ENCODE measurements at places on chromosomes 3 and 15.

DNA sequence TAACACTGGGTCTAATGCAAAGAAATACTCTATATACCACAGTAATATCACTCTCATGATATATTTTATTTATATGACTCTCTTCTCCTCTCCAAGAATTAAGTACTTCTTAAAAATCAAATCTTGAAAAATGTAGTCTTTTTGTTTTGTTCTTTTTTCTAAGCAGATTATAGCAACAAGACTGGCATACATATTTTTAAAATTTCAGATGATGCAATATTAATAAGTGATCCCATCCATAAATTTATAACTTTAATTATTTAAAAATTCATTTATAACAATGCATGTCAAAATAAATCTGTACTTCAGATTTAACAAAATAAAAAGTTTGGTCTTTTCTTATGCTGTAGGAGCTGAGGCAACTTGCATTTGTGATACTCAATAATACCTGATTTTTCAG lies 95.0 kb upstream of the NEDD4 start:
- DNase-seq: no peak

DNA sequence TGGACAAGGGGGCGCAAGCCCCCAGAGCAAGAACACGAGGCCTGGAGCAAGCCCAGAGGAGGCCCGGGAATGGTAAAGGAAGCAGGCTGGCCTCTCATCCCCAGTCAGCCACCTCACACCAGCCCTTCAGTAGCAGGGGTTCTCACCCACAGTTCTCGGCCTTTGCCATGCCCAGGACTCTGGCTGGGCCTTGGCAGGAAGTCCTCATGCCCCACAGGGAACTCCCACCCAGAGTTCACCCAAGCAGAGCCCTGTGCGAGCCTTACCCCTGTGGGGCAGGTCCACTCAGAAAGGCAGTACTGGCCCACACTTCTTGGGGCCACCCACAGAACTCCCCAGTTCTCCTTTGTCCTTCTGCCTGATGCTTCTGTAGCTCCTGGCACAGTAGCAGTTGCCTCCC lies 30.3 kb downstream of the CYP11A1 start:
- no peak for DNase-seq

- no peak for DNase-seq
Observed at GRCh38 chr15:100043068-100043641, 298.6 kb downstream of the ADAMTS17 start.

DNA sequence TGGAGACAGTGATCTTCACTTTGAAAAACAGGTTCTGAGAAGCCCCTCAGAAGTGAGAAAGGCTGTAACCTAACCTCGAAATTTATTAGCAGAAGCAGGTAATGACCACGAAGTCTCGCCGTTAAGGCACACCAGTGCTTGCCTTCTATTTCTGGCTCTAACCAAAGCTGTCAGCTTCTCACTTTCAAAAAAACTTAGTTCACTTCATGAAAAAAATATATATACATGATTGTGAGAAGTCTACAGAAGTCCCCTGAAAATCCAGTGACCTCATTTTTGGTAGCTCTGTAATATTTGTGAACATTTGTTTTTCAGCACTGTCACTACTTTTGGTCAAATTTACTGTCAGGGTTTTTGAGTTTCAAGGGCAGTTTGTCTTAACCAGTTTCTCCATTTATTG lies 19.1 kb upstream of the AKAP13 start:
- DNase-seq: no peak

- DNase-seq: no peak
Observed at GRCh38 chr3:169952045-169952444, 14.6 kb upstream of the SEC62 start.

DNA sequence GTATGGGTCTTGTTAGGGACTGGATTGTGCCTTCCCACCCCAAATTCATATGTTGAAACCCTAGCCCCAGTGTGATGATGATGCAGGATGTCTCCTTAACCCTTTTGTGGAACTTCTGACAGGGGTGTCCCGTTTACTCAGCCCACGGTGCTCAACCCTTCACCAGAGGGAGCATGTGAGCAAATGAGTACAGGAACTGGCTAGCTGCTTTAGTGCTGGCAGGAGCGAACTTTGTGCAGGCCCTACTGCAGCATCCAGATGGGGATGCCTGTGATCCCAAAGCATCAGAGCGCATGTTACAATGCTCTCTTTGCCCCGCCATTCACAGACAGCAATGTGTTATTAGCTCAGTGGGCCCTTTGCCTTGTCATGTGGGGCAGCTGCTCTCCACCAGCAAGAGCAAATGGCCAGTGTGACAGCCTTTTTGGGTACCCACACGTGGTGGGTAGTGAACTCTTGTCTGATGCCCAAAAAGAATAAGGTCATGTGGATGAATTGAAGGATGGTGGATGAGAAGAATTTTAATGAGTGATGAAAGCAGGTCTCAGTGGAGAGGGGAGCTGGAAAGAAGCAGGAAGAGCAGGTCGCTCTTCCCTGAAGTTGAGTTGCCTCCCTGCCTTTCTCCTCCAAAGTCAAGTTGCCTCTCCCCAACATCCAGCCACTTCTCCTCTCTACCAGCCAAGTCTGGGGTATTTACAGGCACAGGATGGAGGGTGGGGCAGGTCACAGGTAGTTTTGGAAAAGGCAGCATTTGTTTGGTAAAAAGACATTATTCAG lies 63.3 kb upstream of the STRIT1 start:
- DNase-seq: no peak

DNA sequence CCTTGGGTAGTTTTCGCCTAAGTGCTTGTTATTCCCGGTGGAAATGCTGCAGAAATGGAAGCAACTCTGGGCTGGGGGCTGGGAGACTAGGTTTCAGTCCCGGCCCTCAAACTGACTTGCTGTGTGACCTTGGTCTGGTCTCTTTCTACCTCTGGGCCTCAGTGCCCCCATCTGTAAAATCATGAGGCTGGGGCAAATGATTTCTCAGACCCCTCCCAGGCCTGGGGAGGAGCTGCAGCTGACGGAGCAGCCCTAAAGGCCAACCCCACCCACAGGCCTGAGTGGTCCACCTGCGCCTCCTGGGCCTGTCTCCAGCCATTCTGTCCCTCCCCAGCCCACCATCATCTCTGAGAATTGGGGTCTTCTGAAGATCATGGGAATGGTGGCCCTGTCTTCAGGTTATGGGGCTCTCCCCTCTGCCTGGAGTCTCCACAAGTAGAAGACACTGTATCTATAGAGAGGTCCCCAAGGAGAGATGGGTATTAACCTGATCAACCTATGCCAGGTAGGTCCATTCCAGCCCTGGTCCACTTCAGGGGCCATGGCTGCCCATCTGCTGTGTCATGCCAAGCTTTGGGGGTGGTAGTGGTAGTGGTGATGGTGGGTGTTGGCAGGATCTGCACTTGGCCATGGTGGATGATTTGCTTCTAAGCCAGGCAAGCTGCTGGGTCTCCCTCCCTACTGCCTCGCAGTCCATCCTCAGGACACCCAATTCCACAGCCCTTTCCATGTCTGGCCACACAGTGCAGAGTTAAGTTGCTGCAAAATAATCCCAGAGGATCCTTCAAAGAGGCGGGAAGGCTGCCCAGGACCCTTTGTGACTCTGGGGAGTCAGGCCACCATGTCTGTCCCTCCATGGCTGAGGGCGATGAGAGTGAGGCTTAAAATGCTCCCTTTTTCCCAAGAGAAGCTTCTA lies 46.0 kb downstream of the ITGA11 start:
- no peak for DNase-seq

- DNase-seq: no peak
Observed at GRCh38 chr3:104735691-104736090, 631.0 kb upstream of the ALCAM start.

DNA sequence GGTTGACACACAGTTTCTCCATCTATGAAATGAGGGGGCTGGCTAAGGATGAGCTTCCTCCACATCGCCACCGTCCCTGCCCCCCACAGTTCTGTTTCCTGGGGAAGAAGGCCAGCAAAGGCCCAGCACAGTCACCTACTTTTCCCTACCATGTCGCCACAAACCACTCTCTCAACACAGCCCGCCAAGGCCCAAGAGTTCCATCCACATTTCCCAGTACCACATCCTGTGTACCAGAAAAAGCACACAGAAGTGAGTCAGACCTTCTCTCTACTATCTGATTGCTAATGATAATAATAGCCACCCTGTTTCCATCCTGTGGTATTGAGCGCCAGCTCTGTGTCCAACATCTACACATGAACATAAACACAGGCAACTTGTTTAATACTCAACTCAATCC lies 30.3 kb upstream of the C15orf39 start:
- DNase-seq: no peak

DNA sequence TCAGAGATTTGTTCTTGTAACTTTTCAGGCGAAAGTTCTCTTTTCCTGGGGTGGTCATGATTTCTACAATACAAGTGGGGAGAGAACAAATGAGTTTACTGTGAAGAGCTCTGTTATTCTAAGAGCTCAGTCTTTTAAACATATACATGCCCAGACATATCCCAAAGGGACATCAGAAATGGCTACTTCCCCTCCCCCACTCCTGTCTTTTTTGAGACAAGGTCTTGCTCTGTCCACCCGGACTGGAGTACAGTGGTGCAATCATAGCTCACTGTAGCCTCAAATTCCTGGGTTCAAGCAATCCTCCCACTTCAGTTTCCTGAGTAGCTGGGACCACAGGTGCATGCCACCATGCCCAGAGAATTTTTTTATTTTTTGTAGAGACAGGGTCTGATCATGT lies 18.2 kb downstream of the KPNA1 start:
- DNase-seq: no peak
